NCI-H774 (cell line): ENCODE measurements at places on chromosomes 2 and 18.
A peak's percentile ranks its signal among the peaks of the same experiment; 100 is the strongest.

DNA sequence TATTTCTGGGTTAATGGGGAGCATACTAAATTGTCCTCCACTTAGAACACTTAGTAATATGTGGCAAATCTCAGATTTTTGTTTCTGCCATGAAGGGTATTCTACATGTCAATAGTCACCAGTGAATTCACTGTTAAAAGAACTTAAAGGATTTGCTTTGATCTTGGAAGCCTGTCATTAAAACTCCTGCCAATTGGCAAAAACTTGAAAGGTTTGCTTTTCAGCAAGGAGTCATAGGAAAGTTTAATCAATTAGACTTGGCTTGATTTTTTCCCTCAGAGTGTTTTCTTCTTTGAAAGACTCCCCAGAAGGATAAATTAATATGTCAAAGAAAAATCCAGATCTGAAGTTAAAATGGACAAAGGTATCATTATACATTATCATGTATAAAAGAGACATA lies 671.9 kb upstream of the PKDCC start:
- no peak for DNase-seq

GRCh38 chr2:182866461-182867406 lies at the start of gene FRZB:
Gene FRZB, minus strand, starts transcription at chr2:182866637. Its CDS starts 85 bp downstream, at chr2:182866552.
- DNase-seq = no peak

GRCh38 chr18:54737986-54738385 lies 90.3 kb upstream of the RAB27B start:
- DNase-seq = no peak

- no peak for DNase-seq
Measured at GRCh38 chr18:5311301-5311989, 15.9 kb upstream of the ZBTB14 start.

- DNase-seq = no peak
Measured at GRCh38 chr2:28643911-28644334, 107.7 kb upstream of the PPP1CB start.

DNA sequence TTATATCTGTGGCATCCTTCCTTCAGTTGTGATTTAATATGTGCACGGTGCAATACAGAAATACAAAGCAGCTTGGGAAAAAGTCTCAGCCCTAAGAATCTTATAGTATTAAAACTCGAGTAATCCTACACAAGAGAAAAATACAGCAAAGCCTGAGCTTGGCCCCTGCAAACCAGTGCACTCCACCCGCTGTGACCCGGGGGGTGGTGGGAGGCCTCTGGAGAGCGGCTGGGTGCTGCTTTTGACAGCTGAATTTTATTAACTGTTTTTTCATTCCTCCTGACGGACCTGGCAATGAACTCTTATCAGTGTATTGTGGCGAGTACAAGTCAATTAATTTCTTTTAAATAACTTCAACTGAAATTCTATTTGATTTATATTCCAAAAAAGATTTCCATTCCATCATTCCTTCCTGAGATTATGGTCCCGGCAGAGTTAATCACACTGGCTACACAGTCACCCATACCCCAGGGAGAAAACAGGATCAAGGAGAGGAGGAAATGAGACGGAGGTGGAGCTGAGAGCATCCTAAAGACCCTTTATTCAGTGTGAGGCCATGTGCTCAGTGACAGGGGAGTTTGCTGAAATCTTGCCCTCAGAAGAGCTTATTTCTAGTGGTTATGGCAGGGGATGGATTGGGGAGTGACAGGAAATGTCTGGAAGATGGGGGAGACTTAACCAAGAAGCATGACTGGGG lies 124.8 kb downstream of the KLHL29 start:
- no peak for DNase-seq

DNA sequence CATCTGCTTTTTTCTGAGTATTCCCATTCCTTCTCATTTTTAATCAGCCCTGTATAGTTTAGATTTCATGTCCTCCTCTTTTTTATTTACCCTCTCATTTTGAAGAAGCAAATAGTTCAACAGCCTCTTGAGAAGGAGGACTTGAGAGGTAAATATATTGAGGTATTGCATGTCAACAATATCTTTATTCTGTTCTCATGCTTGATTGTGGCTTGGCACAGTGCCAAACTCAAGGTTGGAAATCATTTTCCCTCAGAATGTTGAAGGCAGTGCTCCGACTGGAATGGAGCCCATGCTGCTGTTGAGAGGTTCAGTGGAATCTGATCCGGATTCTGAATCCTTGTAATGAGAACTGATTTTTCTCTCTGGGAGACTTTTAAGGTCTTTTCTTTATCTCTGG lies 31.0 kb upstream of the GALNT3 start:
- DNase-seq = peak; percentile 26

DNA sequence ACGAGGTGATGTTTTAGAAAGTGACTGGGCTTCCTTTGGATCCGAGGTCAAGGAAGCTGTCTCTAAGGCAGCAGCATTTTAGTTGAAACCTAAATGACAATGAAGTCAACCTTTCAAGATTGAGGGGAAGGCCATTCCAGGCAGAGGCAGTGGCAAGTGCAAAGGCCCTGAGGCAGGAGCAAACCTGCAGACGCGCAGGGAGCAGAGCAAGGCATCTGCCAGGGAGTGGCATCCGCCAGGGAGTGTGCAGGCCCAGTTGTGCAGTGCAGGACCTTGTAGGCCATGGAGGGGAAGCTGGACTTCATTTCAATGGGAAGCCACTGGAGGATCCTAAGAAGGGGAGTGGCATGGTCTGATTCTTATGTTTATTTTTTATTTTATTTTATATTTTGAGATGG lies 154.7 kb upstream of the SIX3 start:
- no peak for DNase-seq

- DNase-seq = no peak
Measured at GRCh38 chr2:159457589-159457988, 158.8 kb downstream of the BAZ2B start.

- DNase-seq = no peak
Measured at GRCh38 chr2:43461453-43462073, 134.3 kb downstream of the THADA start.

GRCh38 chr2:78486565-78486964 lies 538.9 kb upstream of the REG3G start:
- DNase-seq = peak; percentile 19
